Activated T-helper 17 cell treated with anti-CD3 and anti-CD28 coated beads, Interleukin-2, amount 50 U/mL, for 72 hours (primary cell): ENCODE measurements at places on chromosomes 6 and 20. TPM values are rescaled to one million over a fixed set of nuclear protein-coding genes. Genes with fewer than 3 reads are reported as not detected.

- no peak for ATAC-seq
Measured at GRCh38 chr20:32111753-32112152, 2.2 kb downstream of the TM9SF4 start.

DNA sequence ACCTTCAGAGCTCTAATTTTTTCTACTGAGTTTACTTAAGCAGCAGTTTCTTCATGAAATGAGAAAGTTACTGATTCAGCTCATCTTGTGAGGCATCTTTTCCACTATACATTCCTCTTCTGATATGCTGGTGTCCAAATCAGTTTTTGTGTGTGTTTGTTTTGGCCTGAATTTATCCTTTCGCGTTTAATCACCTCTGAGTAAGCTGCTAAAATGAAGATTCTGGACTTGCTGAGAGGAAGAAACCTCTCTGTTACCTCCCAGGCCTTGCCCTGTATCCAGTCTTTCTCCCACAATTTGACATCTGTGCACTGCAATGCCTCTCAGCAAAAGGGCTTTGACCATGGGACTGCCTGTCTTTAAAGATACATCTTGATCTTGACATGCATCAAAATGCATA lies 536.2 kb upstream of the NRSN1 start:
- no peak for ATAC-seq

DNA sequence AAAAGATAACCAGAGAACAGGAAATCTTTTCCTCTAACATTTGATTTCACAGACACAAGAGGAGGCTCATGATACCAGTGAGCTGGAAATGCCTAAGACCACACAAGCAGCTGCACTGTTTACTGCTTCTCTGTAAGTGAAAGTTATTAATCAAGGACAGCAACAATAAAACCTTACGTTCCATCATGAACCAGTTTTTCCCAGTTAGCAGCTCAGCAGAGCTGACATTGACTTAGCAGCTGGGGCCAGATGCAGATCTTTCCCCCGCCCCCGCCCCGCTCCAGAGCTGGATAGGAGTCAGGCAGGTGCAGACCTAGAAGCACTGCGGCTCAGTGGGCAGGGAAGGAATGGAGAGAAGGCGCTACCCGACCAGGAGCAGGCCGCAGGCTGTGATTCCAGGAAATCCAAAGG lies 275.2 kb downstream of the GMDS start:
- ATAC-seq = no peak

Gene RAET1E
- 4.9 TPM for total RNA-seq

Gene ENPP3
- total RNA-seq = 0.45 TPM
